ENCODE measurements at places on chromosomes 7 and 10.

GRCh38 chr7:127674361-127674760 lies 22.4 kb downstream of the SND1 start:
- DNase-seq, result no peak

GRCh38 chr10:33520223-33520622 lies 185.8 kb upstream of the NRP1 start:
- DNase-seq, result no peak

DNA sequence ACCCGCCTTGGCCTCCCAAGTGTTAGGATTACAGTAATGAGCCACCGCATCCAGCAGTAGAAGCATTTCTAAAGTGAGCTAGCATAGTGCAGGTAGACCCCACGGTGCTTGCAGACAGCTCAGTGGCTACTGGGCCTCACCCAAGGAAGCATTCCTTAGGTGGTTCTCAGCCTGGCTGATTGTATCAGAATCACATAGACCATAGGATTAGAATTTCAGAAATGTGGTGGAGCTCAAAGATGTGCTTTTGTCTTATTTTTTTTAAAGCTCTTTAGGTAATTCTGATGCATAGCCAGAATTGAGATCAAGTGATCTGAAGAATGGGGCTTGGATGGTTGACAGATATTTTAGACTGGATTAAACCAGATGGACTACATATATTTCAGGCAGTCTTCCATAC lies 10.9 kb downstream of the ANLN start:
- DNase-seq, result no peak

- no peak for DNase-seq
Measured at GRCh38 chr10:127090138-127090537, 106.3 kb downstream of the INSYN2A start.
